ENCODE measurements at places on chromosomes 3 and 15. TPM values are rescaled to one million over a fixed set of nuclear protein-coding genes. Genes with fewer than 3 reads are reported as not detected.

Gene NUP210
- 0.05 TPM for total RNA-seq

- DNase-seq: no peak
- no peak overlapping the region for H3K4me3 ChIP-seq
- H3K27ac ChIP-seq: no peak overlapping the region
- peaks cover 16% of the 10 kb centered on the region for H3K4me1 ChIP-seq
Measured at GRCh38 chr15:84944311-84944710, 37.3 kb upstream of the PDE8A start.

- H3K36me3 ChIP-seq: no peaks in the 10 kb centered on the region
- H3K27me3 ChIP-seq: no peaks in the 10 kb centered on the region
- DNase-seq: no peak
- no peak overlapping the region for H3K27ac ChIP-seq
- H3K4me3 ChIP-seq: no peak overlapping the region
Measured at GRCh38 chr3:155086051-155086450, 5.9 kb downstream of the MME start.

GRCh38 chr15:46879032-46879770 lies 838.1 kb upstream of the SEMA6D start:
- no peak for DNase-seq
- H3K4me3 ChIP-seq: no peak overlapping the region

DNA sequence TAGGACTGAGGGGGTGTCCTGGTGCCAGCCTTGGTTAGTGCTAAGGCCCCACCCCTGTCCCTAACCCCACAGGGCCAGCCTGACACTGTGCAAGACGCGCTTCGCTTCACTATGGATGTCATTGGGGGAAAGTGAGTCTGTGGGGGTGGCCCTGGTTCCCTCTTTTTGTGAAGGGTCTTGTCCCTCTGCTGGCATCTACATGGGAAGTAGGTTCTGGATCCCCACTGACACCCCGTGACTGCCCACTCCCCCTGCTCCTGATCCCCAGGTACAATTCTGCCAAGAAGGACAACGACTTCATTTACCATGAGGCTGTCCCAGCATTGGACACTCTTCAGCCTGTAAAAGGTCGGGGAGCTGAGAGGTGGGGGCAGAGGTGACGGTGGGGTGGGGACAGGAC lies 26.4 kb downstream of the PTPN23 start:
- no peaks in the 10 kb centered on the region for H3K27me3 ChIP-seq
- H3K36me3 ChIP-seq: peaks cover 49% of the 10 kb centered on the region
- no peak for DNase-seq

- no peak overlapping the region for H3K27ac ChIP-seq
- no peaks in the 10 kb centered on the region for H3K27me3 ChIP-seq
- DNase-seq: no peak
- no peak overlapping the region for H3K4me3 ChIP-seq
Measured at GRCh38 chr3:141802316-141803077, 39.3 kb downstream of the GRK7 start.

DNA sequence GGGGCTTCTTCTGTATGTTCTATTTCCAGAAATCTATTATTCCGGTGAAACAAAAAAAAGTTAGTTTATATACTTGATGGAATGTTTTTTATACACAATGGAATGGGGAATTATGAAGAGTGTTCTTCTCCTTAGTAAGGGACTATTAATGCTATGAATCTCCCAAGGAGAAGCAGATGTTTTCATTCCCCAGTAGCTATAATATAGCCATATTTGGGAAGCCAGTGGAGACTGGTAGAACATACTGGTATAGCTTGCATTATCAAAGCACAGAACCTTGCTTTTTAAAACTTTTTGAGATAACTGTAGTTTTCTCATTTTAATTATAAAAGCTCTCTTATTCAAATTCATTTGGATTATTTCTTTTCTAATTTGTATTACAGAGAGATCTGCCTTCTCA lies 38.3 kb downstream of the ADGRG7 start:
- no peak for DNase-seq
- H3K27ac ChIP-seq: no peak overlapping the region
- no peak overlapping the region for H3K4me3 ChIP-seq
- H3K4me1 ChIP-seq: peaks cover 8% of the 10 kb centered on the region
- H3K36me3 ChIP-seq: no peaks in the 10 kb centered on the region
- no peaks in the 10 kb centered on the region for H3K27me3 ChIP-seq

DNA sequence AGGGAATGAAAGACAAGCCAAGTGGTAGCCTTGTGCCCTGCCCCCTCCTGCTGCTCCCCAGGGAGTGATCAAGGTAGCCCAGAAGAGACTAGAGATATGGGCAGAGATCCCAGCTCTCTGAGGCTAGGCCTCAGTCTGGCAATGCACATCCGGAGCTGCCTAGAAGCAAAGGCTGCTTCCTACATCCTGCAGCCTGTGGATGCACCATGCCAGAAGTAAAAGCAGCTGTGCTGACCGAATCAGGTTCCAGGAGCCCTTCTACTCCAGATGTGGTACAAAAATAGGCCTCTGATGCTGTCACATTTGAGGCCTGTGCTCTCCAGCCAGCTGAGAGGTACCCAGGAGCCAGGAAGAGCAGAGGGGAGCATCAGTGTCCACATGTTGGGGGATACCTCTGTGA lies 16.0 kb downstream of the TRAIP start:
- DNase-seq: no peak
- H3K4me1 ChIP-seq: no peaks in the 10 kb centered on the region
- no peak overlapping the region for H3K27ac ChIP-seq
- peaks cover 43% of the 10 kb centered on the region for H3K36me3 ChIP-seq
- no peaks in the 10 kb centered on the region for H3K27me3 ChIP-seq

Data from SJSA1 (cell line).